ENCODE measurements at places on chromosomes 16 and 17.
A peak's percentile ranks its signal among the peaks of the same experiment; 100 is the strongest.

DNA sequence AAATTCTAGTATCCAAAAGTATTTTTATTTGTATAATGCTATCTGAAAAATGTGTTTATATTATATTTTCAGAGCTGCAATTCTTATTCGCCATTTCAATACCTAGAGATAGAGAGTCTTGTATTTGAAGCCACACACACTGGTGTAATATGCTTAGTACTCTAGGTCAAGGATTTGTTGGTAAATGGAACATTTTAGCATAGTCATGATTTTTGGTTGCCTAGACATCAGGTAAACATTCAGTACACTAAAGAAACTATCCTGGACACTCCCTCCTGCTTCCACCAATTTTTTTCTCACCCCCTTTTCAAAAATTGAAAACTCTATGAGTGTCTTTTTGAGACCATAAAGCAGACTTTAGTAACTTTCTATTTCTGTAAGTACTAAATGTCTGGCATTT, 20.8 kb downstream of the ABHD15 start:
- DNase-seq = no peak

- no peak for DNase-seq
These were observed 398.6 kb upstream of the ERCC4 start for GRCh38 chr16:13521356-13521755.

GRCh38 chr16:76705892-76706291, 428.7 kb downstream of the CNTNAP4 start:
- DNase-seq = no peak

GRCh38 chr16:69732101-69732500, 5.7 kb upstream of the NQO1 start:
- no peak for DNase-seq

DNA sequence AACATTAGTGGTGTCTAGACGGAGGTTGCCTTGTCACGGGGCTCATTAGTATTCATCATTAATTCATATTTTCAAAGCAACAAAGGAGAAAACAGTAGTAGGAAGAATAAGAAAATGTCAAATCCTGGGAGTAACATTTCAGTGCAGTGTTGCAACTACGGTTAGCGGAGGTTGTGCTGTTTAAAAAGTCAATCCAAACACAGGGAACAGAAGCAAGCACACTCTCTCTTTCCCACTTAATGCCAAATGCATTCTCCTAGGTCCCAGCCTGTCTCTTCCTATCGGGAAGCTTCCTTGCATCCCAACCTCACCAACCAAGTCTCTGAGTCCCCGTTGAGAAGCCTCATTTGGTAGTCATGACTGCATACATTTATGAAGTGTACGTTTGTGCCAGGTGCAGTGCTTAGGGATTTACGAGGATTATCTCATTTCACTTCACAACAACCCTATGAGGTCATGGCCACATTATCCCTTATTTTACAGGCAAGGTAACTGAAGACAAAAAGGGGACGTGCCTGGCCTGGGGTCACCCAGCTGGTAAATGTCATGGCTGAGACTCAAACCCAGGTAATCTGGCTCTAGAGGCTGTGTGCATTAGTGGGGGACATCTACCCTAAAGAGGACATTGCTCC, 283.6 kb upstream of the SALL1 start:
- no peak for DNase-seq

DNA sequence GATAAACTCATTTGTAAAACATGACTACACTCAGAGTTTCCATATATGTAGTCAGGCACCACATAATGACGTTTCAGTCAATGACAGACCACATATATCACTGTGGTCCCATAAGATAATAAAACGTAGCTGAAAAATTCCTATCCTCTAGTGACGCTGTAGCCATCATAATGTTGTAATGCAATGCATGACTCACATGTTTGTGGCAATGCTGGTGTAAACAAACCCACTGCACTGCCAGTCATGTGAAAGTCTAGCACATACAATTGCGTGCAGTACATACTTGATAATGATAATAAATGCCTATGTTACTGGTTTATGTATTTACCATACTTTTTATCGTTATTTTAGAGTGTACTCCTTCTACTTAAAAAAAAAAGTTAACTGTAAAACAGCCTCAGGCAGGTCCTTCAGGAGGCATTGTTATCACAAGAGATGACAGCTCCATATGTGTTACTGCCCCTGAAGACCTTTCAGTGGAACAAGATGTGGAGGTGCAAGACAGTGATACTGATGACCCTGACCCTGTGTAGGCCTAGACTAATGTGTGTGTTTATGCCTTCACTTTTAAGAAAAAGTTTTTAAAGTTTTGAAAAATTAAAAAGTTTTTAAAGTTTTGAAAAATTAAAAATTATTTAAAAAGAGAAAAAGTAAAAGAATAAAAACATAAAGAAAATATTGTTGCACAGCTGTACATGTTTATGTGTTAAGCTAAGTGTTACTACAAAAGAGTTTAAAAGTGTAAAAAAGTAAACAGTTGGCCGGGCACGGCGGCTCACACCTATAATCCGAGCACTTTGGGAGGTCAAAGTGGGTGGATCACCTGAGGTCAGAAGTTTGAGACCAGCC, 9.0 kb downstream of the STAT5B start:
- peak; percentile 52 for DNase-seq

DNA sequence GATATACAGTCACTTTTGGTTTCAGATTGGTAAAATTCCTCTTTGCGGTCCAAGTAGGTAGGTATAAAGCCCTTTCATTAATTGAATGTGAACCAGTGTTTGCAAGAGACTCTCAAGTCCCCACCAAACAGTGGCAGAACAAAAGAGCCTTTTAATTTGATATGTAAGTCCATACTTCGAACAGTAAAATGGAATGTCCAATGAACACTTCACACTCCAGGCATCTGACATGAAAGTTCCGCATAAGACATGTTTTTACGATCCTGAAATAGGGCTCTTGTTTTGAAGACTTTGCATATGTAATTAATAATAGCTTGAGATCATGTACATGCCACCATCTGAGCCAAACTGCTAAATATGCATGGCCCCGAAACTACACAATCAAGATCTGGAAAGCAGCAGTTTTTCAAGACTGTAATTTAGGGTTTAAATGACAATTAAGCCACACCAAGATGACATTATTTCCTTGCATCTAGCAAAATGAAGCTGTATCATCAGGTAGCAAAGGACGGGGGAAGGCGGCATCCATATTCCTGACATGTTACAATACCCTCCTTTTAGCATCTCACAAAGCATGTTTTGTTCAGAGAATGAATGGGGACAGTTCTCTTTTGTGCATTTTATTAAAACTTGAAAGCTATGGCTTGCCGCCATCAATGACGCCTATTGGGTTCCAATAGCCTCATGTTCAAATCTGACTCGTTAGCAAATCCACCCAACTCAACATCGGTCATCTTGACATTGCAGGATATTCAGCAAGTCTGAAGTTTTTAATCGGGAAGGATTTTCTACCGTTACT, 39.4 kb downstream of the LITAF start:
- DNase-seq = no peak

- DNase-seq = no peak
These were observed 17.8 kb downstream of the JPH3 start for GRCh38 chr16:87620201-87620495.

DNA sequence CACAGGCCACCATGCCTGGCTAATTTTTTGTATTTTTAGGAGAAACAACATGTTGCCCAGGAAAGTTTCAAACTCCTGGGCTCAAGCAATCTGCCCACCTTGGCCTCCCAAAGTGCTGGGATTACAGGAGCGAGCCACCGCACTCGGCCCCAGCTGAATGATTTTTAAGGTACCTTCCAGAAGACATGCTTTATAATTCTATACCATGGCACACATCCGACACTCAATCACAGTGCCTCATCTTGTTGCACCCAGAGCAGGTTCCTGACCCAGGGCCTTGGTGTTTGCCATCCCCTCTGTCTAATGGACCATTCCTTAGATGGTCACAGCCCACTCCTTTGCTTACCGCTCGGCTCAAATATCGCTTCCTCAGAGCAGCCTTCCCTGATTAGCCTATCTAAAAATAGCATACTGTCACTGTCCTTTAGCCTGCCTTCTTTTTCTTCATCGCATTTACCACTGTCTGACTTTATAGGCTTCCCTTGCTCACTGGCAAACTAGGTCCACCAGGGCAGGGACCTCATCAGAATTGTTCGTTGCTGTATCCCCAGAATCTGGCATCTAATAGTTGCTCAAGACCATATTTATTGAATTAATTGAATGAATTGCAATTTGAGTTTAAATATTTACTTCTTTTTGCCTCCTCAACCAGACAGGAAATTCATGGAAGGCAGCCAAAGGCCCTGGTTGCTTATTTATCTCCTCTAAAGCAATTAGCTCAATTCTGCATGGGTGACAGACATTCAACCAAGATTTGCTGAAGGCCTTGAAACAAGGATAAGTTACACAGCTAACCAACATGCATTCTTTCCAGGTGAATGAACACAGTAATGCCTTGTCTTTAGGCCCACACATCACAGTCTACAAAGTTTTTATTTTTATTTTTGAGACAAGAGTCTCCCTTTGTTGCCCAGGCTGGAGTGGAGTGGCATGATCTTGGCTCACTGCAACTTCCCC, 6.3 kb upstream of the TENT4B start:
- DNase-seq = peak; percentile 57

GRCh38 chr17:8225813-8226535, 15.6 kb upstream of the AURKB start:
- peak; percentile 67 for DNase-seq

- DNase-seq = no peak
These were observed 1.9 kb downstream of the CIITA start for GRCh38 chr16:10878644-10879501.

DNA sequence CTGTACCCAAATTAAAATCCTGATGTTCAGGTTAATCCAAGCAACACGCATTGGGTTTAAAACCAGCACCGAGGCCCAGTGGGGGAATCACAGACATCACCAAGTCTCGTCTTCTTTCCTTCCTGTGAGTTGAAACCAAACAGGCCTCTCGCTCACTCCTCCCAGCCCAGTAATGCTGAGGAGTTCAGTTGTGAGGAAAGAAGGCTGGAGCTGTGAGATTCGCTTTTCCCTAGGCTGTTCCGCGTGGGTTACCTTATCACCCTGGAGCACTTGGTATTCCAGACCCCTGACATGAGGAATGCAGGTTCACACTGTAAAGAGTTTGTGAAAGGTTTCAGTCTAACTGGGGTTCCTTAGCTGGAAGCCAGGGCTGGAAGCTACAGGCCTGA, 20.8 kb downstream of the CIBAR2 start:
- no peak for DNase-seq

GRCh38 chr17:42101513-42102292, 3.4 kb upstream of the ZNF385C start:
- no peak for DNase-seq

DNA sequence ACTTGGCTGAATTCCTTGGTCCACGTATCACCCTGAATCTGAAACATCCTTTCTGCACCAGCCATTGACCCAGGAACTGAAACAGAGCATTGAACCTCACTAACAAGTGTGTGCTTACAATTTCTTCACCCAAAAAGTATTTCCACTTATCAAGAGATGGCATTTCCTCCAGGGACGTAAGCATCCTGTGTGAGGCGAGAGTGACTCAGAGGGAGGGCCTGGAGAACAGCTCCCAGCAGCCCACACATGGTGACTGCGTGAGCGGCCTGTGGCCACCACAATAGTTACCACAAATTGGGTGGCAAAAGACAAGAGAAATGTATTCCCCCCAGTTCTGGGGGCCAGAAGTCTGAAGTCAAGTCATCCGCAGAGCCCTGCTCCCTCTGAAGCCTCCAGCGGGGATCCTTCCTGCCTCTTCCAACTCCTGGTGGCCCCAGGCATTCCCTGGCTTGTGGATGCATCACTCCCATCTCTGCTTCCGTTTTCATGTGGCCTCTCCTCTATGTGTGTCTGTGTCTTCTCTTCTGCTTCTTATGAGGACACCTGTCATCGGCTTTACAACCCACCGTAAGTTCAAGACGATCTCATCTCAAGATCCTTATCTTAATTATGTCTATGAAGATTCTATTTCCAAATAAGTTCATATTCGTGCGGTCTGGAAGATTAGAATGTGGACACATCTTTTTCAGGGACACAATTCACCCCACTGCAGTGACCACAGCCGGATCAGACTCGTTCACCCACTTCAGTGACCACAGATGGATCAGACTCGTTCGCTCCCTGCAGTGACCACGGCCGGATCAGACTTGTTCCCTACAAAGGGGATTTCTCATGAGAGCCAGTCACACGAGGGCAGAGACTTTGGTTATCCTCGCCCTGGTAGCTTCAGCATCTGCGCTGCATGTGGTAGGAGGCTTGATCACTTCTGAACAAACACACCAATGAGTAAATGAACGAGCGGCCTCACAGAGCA, 122.6 kb upstream of the FOXF1 start:
- DNase-seq = peak; percentile 89

DNA sequence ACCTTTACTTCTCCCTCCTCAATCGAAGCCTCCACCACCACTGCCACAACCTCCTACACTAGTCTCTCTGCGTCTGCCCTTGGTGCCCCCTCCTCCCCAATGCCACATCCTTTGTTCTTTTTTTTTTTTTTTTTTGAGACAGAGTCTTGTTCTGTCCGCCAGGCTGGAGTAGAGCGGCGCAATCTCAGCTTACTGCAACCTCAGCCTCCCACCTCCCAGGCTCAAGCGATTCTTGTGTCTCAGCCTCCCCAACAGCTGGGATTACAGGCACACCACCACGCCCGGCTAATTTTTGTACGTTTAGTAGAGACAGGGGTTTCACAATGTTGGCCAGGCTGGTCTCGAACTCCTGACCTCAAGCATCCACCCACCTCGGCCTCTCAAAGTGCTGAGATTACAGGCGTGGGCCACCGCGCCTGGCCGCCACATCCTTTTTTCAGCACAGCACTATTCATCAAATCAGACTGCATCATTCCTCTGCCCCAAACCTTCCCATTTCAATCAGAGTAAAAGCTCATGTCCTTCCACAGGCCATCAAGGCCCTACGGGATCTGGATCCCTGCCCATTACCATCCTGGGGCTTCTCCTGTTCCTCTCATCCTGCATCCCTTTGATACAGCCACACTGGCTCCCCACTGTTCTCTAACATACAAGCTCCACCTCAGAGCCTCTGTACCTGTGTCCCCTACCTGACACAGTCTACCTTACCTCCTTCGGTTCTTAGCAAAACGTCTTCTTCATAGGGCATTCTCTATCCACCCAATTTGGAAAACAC, 2.0 kb downstream of the KLHL11 start:
- no peak for DNase-seq

GRCh38 chr16:89898201-89898967, 20.3 kb upstream of the MC1R start:
- DNase-seq = no peak

GRCh38 chr17:37527249-37527851, 37.7 kb downstream of the DUSP14 start:
- no peak for DNase-seq

GRCh38 chr16:57884655-57885133, 82.4 kb upstream of the KIFC3 start:
- no peak for DNase-seq

DNA sequence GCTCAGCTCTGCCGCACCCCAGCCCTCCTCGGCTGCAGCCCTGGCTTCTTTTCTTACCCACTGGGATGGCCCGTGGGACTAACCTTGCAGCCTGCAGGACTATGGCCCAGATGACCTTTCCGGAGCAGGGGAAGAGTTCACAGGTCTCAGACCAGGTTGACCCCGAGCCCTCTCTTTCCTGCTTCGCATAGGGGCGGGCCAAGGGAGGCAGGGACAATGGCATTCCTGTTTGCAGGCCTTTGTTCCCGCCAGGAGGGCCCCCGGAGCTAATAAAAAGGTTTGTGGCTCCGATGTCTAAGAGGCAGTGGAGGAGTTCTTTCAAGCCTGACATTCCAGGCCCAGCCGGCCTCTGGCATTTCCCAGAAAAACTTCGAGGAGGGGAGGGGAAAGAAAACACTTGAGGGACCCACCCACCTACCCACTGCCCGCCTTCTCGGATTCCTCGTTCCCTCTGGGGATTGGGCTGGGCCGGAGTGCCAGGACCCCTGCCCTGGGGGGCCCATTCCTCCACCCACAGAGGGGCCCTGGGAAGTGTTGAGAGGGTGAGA, 5.8 kb upstream of the SOCS3 start:
- no peak for DNase-seq

GRCh38 chr16:69520800-69521602, 44.8 kb upstream of the NFAT5 start:
- DNase-seq = no peak
